ENCODE measurements at places on chromosomes 11 and 22.

GRCh38 chr22:18145676-18146388 lies 4.1 kb upstream of the USP18 start:
- DNase-seq: no peak

GRCh38 chr11:84541731-84542340 lies 1085.3 kb downstream of the DLG2 start:
- no peak for DNase-seq

DNA sequence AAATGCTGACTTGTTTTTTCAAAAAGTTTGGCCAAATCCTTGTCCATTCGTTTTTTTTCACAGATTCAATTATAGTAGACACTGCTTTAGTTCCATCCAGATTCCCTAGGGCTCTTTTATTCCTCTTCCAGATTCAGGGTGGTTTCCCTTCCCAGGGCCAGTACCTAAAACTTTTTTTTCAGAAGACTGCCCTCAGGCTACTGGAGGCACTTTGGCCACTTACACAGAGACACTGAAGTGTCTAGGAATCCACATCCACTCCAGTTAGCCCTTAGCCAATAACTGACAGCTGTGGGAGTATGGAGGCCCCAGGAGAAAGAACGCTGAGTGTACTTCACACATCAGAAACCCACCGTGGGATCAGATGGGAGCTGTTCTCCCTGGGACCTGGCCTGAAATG lies 77.3 kb downstream of the CCDC34 start:
- DNase-seq: no peak

GRCh38 chr11:15605094-15605493 lies 490.4 kb downstream of the INSC start:
- DNase-seq: no peak

DNA sequence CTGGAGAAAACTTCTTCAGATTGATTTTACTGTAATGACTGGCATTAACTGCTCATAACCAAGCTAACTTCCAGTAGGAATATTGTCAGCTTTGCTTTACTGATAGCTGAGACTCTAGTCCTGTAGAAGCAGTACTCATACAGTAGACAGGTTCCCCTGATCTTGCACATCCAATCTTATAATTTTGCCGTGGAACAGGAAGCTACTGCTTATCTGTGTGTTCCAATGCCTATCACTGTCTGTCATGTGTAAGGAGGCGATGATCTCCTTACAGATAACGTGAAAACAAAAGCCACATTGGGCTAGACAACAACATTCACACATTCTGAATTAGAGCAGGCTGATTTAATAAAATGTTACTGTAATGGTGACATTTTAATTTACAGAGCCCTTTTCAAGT lies 13.2 kb downstream of the HSD17B12 start:
- no peak for DNase-seq

DNA sequence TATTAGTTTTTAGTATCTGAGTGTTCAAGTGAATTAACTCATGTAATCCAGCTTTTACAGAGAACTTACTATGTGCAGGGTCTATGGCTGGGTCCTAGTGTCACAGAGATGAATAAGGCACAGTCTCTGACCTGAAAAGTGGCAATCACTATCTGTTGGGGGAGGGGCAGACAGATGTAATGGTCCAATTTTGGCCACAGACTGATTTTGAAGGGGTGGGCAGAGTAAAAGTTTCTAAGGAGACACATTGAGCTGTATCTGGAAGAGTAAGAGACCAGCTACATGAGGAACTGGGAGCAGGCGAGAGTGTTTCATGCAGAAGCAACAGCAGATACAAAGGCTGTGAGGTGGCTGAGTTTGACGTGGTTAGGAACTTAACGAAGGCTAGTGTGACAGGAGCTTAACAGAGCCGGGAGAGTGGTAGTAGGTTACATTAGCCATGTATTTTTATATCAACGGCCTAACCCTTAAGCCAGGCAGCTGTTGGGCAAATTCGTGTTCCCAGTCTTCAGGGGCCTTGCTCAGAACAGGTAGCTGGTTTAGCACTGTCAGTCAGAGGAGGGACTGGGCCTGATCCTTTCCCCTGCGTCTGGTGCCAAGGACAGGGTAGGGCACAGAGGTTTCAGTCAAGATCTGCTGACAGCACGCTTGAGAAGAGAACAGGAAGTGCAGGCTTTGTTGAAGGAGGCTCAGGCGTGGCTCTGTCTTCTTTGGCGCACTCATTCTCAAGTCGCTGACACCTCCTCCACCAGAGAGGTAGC lies 1.4 kb upstream of the STIM1 start:
- peak; percentile 92 for DNase-seq

- DNase-seq: no peak
These were observed 92.3 kb upstream of the CD44 start for GRCh38 chr11:35046681-35047080.

DNA sequence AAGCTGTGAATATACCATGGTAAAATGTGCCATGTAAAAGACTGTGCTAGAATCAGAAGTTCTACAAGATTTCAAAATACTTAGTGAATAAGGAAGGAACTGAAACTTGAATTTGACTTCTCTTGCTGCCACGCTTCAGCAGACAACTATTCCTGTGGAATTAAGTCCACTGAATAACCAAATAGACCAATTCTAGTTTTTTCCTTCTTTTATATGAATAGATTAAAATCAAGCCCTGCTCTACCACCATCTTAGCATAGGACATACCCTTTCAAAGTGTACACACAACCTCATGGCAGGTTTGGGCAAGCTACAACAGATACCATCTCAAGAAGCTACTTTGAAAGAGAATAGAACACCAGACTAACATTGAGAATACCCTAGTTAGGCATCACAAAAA lies 23.4 kb upstream of the CLNS1A start:
- no peak for DNase-seq

- peak; percentile 54 for DNase-seq
These were observed 11.9 kb upstream of the AMPD3 start for GRCh38 chr11:10443152-10443551.

DNA sequence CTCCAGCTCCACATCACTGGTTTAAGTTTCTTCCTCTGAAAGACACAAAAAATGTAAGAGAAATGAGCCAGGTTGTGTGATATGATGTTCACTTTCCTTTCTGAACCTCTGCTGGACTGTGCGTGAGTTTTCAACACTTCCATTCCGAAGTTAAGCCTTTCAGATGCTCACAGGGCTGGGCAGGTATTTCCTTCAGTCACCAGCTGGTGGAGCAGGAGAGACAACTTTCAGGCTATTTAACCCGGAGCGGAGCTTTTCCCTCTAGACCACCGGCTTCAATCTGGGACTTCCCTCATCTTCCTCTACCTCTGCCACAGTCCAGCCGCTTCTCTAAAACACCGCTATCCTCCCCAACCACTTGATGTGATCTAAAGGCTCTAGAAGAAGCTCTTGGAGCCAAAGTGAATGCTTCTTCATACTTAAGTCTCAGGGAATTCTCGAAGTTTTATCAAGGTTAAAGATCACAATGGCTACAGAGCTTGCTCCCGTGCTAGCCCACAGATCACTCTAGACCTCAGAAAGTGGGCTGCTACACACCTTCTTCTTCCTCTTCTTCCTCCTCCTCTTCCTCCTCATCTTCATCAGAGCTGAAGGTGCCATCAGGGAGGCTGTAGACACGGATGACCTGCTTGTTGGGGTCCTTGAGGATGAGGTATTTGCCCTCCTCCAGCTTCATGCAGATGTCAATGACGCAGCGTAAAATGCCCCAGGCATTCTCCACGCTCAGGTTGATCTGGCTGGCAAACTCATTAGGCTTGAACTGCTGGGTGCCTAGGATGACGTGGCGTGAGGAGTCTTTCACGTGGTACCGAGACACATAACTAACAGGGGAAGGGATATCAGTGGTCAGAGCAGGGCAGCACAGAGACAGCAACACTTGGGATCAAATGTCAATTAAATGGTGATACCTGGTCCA lies 4.4 kb upstream of the FOXRED2 start:
- DNase-seq: peak; percentile 77

- no peak for DNase-seq
These were observed 53.3 kb upstream of the ARFGAP3 start for GRCh38 chr22:42910221-42910942.

DNA sequence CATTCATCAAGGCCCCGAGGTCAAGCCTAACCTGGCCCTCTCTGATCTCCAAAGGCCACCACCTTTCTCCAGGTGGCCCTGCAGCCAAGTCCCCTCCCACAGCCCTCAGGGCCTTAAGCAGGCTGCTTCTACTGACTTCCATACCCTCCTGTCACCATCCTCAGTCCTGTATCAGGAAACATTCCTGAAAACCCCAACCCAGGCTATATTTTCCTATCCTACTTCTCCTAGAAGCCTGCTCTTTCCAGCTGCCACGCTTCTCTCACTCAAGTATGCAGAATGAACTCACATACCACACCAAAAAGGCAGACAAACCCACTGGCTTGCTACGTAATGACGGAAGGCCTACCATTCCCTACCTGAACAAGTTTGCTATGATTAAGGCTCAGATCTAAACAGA lies 23.6 kb downstream of the MORC2 start:
- no peak for DNase-seq

GRCh38 chr11:66491315-66491935 lies 11.2 kb downstream of the DPP3 start:
- DNase-seq: no peak

- DNase-seq: no peak
These were observed 28.4 kb upstream of the PAMR1 start for GRCh38 chr11:35553831-35554230.

- peak; percentile 45 for DNase-seq
These were observed 20.9 kb downstream of the PANX1 start for GRCh38 chr11:94149431-94150017.

Measured in activated CD4-positive, alpha-beta T cell treated with anti-CD3 and anti-CD28 coated beads, Interleukin-2, amount 10 ng/mL, durations not matched to agents 24 days and 14 days (primary cell).